Natural killer cell (primary cell): ENCODE measurements at places on chromosomes 6 and 20. TPM values are rescaled to one million over a fixed set of nuclear protein-coding genes. Genes with fewer than 3 reads are reported as not detected.

GRCh38 chr6:30875244-30876038, 8.9 kb upstream of the DDR1 start:
- H3K4me3 ChIP-seq: no peak overlapping the region
- H3K36me3 ChIP-seq: no peaks in the 10 kb centered on the region
- DNase-seq: no peak
- no peaks in the 10 kb centered on the region for H3K27me3 ChIP-seq

Gene RUNX2
- 5.0 TPM for total RNA-seq

- H3K4me3 ChIP-seq: no peak overlapping the region
- H3K27me3 ChIP-seq: no peaks in the 10 kb centered on the region
- H3K4me1 ChIP-seq: peaks cover 3% of the 10 kb centered on the region
- DNase-seq: no peak
- H3K27ac ChIP-seq: no peak overlapping the region
- peaks cover 4% of the 10 kb centered on the region for H3K36me3 ChIP-seq
Observed at GRCh38 chr20:1331801-1332453, 3.0 kb upstream of the SDCBP2 start.

GRCh38 chr6:2266031-2266795, 20.8 kb upstream of the GMDS start:
- H3K4me3 ChIP-seq: no peak overlapping the region
- no peak for DNase-seq
- no peaks in the 10 kb centered on the region for H3K27me3 ChIP-seq
- H3K4me1 ChIP-seq: no peaks in the 10 kb centered on the region

GRCh38 chr20:35734374-35734773, 7.7 kb downstream of the RBM39 start:
- peaks cover 93% of the 10 kb centered on the region for H3K36me3 ChIP-seq
- H3K4me3 ChIP-seq: no peak overlapping the region
- DNase-seq: no peak

Gene PRICKLE4
- not detected for total RNA-seq

GRCh38 chr6:56347526-56347925, 100.1 kb upstream of the COL21A1 start:
- H3K27me3 ChIP-seq: no peaks in the 10 kb centered on the region
- H3K4me1 ChIP-seq: no peaks in the 10 kb centered on the region
- no peaks in the 10 kb centered on the region for H3K36me3 ChIP-seq
- DNase-seq: no peak
- H3K27ac ChIP-seq: no peak overlapping the region

Gene ZNF831
- total RNA-seq: 40.2 TPM

Gene TCP11
- total RNA-seq: not detected

DNA sequence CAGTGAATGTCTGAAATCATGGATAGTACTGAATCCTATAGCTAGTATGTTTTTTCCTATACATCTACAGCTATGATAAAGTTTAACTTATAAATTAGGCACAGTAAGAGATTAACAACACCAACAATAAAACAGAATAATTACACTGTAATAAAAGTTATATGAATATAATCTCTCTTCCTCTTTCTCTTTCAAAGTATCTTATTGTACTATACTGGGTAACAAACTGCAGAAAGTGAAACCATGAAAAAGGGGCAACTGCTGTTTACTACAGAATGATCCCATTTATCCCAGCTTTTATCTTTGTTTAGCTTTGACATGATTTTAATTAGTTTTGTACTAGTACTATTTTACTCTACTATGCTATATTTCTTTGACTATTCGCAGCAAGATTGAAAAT, 25.8 kb downstream of the ESF1 start:
- no peak overlapping the region for H3K4me3 ChIP-seq
- H3K27ac ChIP-seq: no peak overlapping the region
- peaks cover 40% of the 10 kb centered on the region for H3K36me3 ChIP-seq
- H3K27me3 ChIP-seq: no peaks in the 10 kb centered on the region

Gene EEF1A2
- total RNA-seq: 0.35 TPM

DNA sequence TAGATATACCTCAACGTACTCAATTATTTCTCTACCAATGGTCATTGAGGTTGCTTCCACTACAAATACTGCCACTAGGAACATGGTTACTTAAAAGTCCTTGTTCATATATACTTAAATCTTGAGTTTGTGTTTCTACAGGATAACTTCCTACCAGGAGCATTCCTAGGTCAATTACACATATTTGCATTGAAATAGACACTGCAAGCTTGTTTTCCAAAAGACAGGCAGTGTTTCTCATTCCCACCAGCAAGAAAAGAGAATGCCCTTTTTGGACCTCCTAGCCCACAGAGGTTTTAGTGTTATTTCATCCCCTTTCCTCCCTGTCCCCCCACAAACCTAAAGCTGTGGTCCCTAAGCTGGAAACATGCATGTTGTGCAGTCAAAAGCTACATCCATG, 177.3 kb downstream of the ID4 start:
- no peaks in the 10 kb centered on the region for H3K36me3 ChIP-seq
- H3K27ac ChIP-seq: no peak overlapping the region
- DNase-seq: no peak
- H3K27me3 ChIP-seq: peaks cover 2% of the 10 kb centered on the region
- H3K4me3 ChIP-seq: no peak overlapping the region

Gene SEMG1
- total RNA-seq: not detected

GRCh38 chr6:33505548-33506370, 51.4 kb downstream of the ZBTB9 start:
- no peak overlapping the region for H3K4me3 ChIP-seq
- no peak for DNase-seq
- H3K36me3 ChIP-seq: no peaks in the 10 kb centered on the region
- H3K4me1 ChIP-seq: peaks cover 5% of the 10 kb centered on the region

Gene XKR7
- total RNA-seq: not detected

Gene OR2J3
- not detected for total RNA-seq

Gene DLK2
- total RNA-seq: not detected

Gene LINC00237
- not detected for total RNA-seq

DNA sequence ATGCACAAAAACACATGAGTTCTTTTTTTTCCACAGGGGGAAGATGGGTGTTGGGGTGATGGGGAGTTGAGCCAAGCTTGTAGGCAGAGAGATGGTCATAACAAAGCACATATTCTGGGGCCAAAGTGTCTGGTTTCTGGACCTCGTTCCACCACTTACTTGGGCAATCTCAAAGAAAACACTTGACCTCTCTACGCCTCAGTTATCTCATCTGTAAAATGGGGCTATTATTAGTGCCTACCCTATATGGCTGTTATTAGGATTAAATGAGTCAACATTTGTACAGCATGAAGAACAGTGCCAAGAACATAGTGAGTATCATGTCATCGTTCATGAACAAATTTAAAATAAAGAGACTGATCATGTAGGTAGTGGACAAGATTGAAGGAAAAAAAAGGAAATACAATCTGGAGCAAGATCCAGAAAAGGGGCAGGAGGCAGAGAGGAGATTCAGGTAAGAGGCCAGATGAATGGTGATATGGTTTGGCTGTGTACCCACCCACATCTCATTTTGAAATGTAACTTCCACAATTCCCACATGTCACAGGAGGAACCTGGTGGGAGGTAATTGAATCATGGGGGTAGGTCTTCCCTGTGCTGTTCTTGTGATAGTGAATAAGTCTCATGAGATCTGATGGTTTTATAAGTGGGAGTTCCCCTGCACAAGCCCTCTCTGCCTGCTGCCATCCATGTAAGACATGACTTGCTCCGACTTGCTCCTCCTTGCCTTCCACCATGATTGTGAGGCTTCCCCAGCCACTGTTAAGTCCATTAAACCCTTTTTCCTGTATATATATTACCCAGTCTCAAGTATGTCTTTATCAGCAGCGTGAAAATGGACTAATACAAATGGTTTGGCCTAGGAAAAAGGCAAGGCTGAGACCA, 14.2 kb downstream of the EEF1E1 start:
- H3K27ac ChIP-seq: no peak overlapping the region
- H3K36me3 ChIP-seq: peaks cover 52% of the 10 kb centered on the region
- no peak for DNase-seq
- no peak overlapping the region for H3K4me3 ChIP-seq

GRCh38 chr6:161701056-161701455, 427.2 kb upstream of the AGPAT4 start:
- H3K4me1 ChIP-seq: no peaks in the 10 kb centered on the region
- H3K36me3 ChIP-seq: no peaks in the 10 kb centered on the region
- DNase-seq: no peak
- no peak overlapping the region for H3K27ac ChIP-seq
- no peaks in the 10 kb centered on the region for H3K27me3 ChIP-seq

DNA sequence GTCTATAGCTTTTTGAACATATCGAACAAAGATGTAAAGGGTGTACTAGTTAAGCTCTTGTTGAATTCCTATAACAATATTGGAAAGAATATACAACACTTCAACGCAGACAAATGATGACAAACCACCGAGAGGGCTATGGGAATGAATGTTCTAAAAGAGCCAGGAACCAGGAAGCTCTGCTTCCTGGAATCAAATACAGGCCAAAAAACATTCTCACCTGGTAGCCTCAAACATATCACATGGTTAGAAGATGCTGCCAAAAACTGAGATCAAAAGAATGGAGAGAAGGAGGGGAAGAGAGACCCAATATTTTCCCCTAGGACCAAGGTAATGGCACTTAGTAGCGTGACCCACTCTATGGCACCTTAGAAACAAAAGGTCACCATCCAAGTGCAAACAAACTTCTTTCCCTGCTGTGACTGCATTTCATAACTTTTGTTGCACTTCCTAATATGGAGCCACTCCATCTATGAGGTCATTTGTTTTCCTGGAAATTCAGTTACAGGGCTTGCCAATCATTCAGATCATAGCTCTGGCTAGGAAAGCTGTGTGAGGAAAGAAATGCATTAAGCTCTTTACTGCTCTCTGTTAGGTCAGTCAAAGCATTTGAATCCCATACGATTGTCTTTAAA, 199.2 kb upstream of the NT5E start:
- H3K4me1 ChIP-seq: no peaks in the 10 kb centered on the region
- H3K4me3 ChIP-seq: no peak overlapping the region
- H3K27me3 ChIP-seq: no peaks in the 10 kb centered on the region
- H3K36me3 ChIP-seq: no peaks in the 10 kb centered on the region

Gene NFATC2
- total RNA-seq: 141 TPM

DNA sequence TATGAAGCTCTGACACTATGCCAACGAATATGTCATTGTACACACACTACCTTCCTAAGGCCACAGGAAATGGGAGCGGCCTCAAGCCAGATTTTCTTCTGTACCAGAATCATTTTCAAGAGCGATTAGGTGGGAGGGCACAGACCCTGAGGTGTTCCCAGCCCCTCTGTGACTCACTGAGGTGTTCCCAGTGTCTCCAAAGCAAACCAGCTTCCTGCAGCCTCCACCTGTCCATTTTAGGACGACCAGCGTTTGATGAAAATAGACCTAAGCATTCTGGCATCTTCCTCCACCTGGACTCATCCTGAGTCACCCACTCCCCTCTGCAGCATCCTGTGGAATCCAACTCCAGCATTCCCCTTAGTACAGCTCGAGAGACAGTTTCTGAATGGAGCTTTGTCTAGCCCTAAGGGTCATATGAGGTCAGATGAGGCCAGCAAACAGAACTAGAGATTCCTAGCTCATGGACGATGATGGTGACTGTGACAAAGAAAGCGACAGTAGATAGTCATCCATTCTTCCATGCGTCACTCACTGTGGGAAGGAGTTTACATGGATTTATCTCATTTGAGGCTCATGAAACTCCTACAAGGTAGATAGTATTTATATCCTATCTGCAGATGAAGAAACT, 203.4 kb downstream of the PTPRT start:
- no peaks in the 10 kb centered on the region for H3K4me1 ChIP-seq
- H3K36me3 ChIP-seq: no peaks in the 10 kb centered on the region
- no peak for DNase-seq
- H3K27ac ChIP-seq: no peak overlapping the region
- H3K27me3 ChIP-seq: no peaks in the 10 kb centered on the region

- H3K36me3 ChIP-seq: no peaks in the 10 kb centered on the region
- H3K4me1 ChIP-seq: peaks cover 24% of the 10 kb centered on the region
- no peak overlapping the region for H3K27ac ChIP-seq
- no peak for DNase-seq
- peaks cover 2% of the 10 kb centered on the region for H3K27me3 ChIP-seq
Observed at GRCh38 chr6:14371530-14371929, 254.0 kb downstream of the CD83 start.

- DNase-seq: no peak
- H3K27ac ChIP-seq: no peak overlapping the region
- no peaks in the 10 kb centered on the region for H3K4me1 ChIP-seq
- no peak overlapping the region for H3K4me3 ChIP-seq
Observed at GRCh38 chr6:100452998-100453397, 11.7 kb downstream of the SIM1 start.

- no peak for DNase-seq
- no peaks in the 10 kb centered on the region for H3K4me1 ChIP-seq
- H3K4me3 ChIP-seq: no peak overlapping the region
- no peaks in the 10 kb centered on the region for H3K27me3 ChIP-seq
- no peak overlapping the region for H3K27ac ChIP-seq
Observed at GRCh38 chr6:111642463-111643158, 36.9 kb upstream of the TRAF3IP2 start.

Gene B3GAT2
- not detected for total RNA-seq

DNA sequence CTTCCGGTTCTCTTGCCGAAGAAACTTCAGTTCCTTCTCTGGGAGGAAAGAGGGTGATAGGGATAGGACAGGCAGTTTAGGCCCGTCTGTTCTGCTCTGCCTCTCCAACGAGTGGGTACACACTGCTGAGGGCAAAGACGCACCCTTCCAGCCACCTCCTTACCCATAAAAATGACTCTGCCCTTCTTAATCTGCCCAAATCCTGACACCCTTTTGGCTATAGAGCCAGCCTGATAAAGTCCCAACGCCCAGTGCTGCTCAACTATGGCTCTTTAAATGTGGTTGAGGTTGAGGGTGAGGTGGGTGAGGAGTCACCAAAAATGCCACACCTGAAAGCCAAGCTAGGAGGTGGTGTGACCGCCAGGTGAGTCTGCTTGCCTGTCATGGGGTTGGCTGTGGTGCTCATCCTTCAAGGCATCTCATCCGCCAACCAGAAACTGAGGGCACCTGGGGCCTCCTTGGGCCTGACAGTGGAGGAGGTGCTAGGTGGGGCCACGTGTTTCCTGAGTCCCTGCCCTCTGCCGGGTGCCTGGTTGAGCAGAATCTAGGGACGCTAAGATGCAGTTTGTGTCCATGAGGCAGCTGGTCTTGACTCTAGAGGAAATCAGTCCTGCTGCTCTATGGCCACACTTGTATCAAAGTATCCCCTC, 16.3 kb downstream of the CCDC167 start:
- H3K36me3 ChIP-seq: peaks cover 59% of the 10 kb centered on the region
- DNase-seq: no peak
- H3K27me3 ChIP-seq: no peaks in the 10 kb centered on the region
- H3K4me1 ChIP-seq: peaks cover 13% of the 10 kb centered on the region
